Uterus (tissue), 4 donors: ENCODE measurements at places on chromosomes 6 and 20. TPM values are rescaled to one million over a fixed set of nuclear protein-coding genes. Genes with fewer than 3 reads are reported as not detected.

DNA sequence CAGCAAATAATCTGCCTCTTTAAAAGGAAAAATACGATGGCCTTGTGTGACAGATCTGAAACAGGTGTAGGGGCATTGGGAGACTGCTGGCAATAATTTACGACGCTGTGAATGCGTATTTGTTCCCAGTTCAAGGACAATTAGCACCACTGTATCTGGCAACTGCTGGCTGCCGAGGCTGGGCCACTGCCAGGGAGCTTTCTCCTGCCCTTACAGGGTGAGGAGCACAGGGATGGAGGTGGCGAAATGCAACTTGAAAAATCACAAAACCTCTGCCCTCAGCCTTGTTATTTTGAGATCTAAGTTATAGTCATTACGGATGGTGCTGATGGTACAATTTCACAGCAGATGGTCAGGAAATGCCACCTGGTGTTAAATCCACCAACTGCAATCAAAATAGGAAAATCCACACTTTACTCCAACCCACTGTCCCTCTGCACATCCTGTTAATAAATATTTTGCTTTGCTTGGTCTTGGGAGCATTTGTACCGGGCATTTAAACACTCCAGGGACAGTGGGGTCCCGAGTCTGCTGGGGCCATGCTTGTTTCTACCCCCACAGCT lies 6.4 kb downstream of the MYLK4 start:
- no peak for DNase-seq

DNA sequence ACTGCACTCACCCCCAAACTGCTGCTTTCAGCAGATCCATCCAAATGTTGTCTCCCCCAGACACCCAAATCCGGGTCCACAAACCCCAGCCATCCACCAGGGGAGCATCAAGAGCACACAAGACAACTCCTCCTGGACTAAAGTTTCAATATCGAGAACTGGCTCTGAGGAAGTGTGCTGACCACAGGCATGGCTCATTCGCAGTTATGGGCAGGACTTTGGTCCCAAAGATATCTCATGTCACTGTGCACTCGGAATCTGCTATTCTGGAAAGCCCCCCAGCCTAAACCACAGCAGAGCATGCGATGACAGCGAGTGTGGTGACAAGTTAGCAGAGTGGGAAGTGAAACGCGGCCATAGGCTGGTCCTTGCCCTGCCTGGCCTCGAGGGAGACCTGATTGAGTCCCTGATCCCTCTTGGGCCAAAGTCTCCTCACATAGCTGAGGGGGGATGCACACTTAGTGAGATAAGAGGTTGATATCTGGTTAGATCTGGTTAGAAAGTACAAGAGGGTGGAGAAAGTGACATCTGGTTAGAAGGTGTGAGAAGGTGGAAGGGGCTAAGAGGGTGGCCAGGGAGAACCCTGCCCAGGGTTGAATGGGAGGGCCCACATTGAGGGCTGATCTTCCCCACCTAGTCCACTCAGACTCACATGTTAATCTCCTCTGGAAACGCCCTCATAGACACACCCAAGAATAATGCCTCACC lies 149.7 kb downstream of the MRPL14 start:
- DNase-seq: no peak

GRCh38 chr6:32849126-32849525 lies 4.4 kb downstream of the TAP1 start:
- DNase-seq: no peak

The L3MBTL1 gene
- total RNA-seq: 19.0 TPM
